ENCODE measurements at places on chromosomes 1 and 21.
A peak's percentile ranks its signal among the peaks of the same experiment; 100 is the strongest.

- DNase-seq, result no peak
Measured at GRCh38 chr1:234621657-234622335, 11.8 kb upstream of the IRF2BP2 start.

DNA sequence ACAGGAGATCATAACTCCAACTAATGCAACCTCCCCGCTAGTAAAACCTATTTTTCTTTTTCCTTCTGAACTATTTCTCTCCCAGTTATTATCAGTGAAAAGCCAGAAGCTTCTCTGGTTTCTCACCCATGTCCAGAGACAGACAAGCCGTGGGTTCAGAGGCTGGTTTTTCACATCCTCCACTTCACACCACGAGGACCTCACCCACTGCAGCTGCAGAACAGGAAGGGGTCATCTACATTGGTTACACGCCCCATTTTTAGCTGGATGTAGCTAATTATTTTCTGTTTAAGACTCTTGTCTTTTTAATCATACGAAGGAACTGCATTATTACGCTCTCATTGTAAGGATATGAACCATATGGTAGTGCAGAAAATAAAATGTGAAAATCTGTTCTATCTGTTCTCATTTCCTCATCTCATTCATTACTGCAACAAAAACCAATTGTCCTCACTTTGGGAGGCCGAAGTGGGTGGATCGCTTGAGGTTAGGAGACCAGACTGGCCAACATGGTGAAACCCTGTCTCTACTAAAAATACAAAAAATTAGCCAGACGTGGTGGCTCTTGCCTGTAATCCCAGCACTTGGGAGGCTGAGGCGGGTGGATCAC, 39.1 kb upstream of the CLDN14 start:
- no peak for DNase-seq

DNA sequence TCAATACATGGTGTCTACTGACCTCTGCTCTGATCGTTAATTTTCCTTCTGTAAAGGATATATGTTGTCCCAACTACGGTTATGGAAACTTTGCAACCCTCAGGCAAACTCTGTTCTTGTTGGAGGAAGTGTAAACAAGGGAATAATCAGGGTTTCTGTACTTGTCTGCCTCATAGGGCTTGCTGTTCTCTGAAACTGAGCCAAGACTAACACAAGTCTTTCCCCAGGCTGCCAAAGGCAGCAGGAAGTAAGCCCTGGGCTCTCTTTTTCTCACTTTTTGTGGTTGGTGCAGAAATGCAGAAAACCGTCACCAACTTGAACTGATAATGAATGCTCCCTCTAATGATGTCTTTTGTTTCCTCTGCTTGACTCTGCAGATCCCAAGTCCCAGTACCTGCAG, 7.6 kb downstream of the CYP4X1 start:
- DNase-seq, result peak; percentile 74

DNA sequence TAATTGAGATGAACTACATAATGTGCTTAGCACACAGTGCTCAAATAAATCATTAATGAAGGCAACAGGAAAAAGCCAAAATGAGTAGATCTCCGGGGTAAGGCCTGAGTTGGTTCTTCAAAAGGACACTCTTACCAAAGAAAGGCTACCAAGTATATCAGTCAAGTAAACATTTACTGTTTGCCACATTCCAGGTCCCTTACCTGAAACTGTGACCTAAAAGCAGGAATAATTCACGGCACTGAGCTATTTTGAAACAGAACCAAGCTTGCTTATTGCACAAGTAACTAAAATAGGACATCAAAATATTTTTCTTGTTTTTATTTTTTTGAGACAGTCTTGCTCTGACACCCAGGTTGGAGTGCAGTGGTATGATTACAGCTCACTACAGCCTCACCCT, 2.0 kb upstream of the PITHD1 start:
- DNase-seq, result no peak

GRCh38 chr1:189524501-189524900, 953.2 kb downstream of the BRINP3 start:
- DNase-seq, result no peak
